ENCODE measurements at places on chromosomes 6 and 20.
A peak's percentile ranks its signal among the peaks of the same experiment; 100 is the strongest.

- no peak for DNase-seq
These were observed 85.3 kb downstream of the MAP7 start for GRCh38 chr6:136464874-136465273.

GRCh38 chr6:170417881-170418280, 111.3 kb downstream of the FAM120B start:
- no peak for DNase-seq

DNA sequence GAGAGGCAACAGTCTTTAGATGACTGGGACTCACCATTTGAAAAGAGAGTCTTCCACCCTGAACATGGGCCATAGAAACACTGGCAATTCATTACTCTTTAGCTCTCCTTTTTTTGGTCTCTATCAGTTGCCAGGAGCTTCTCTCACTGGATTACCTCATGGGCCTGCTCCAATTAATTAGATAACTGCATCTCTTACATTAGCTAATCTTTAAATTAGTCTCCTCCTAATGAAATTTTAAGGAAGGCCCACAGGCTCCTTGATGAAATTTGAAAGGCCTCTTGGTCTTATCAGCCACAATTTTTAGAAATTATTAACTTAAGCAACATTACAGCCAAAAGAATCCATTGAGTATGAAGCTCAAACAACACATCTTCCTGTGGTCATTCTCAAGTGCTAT, 184.4 kb downstream of the UNC5CL start:
- DNase-seq, result no peak

DNA sequence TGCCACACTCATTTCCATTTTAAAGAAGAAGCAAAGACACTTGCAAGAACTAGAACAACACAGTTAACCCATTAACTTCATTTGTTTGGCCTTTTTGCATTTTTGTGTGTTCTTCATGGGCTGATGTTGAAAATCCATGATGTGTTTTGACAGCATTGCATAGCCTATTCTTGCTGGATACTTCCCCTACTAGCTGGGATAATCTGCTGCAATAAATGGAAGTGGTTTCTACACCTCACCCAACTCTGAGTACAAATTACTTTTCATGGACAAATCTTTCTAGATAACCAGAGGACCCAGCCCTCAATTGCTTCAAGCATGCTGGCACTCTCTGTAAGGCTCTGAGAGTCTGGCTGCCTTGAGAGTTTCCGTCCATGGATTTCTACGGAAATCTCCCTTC, 26.5 kb downstream of the CST9L start:
- no peak for DNase-seq

DNA sequence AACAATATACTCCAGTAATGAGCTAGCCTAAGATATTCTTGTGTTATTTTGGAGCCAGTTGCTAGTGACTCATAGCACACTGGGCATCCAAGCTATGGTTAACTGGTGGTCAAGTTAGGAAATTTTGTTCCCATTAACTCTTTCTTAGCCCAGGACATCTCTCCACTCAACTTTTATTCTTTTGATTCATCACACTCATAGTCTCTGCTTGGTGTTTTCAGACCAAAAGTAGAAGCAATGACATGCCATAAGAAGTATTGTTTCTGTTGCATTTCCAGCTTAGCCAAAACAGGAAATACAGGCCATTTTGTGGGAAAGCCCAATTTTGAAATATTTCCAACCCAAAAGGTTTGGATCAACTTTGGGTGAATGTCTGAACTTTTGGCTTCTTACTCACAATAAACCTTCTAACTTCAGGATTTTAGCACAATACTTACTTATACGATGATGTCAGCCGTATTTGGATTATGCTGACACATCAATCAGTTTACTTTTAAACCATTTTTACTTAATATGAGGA, 31.6 kb upstream of the CCN2 start:
- peak; percentile 78 for DNase-seq

- peak; percentile 49 for DNase-seq
These were observed 17.4 kb downstream of the MYLK4 start for GRCh38 chr6:2733324-2733723.

GRCh38 chr20:15772826-15773225, 800.4 kb downstream of the KIF16B start:
- DNase-seq, result no peak

DNA sequence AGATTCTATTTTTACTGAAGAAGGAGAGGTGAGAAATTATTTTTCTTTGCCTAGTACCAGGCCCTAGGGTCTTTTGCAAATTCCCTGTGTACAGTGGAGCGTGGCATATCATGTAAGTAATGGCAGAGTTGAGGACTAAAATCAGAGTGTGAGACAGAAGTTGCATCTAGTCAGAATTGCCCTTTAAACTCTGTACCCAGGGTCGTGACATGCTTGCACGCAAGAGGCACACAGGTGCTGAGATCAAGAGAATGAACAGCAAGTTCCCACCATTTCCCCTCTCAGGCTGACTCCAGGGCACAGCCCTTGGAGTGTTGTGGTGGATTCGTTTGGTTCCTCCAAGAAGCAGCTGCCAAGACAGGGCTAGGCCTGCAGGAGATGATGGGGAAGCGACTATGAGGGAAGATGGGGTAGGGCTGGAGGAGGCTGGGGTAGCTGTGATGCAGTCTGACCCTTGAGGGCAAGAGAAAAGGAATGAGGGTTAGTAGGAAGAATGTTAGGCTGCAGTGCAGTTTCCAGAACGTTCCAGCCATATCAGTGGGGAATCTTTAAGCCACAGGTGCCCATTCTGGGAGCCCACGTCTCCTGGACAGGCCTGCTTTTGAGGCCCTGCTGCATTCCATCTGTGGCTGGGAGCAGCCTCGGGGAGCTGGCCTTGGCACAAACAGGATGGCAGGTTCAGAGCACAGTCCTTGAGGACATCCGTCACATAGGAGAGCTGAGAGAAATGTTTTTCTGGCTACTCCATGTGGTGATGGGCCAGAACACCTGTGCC, 6.9 kb downstream of the NELFCD start:
- DNase-seq, result no peak

DNA sequence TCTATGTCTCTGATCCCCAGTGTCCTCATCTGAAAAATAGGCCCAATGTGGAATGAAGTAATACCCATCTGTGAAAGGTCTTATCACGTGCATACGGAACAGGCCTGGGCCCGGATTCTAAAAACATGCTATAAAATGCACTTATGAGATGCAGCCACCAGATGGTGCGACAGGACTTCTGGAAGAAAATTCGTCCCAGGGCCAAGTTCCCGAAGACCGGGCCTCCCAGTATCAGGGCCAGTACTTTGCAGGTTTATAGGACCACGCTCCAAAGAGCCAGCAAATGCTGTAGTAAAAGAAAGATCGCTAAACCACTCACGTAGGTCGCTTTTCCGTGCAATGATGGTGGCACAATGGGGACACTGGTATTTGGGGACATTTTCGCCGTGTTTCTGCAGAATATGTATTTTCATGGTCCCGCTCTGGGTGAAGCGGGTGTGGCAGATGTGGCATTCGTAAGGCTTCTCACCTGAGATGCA, 10.6 kb downstream of the CTCFL start:
- DNase-seq, result peak; percentile 81

DNA sequence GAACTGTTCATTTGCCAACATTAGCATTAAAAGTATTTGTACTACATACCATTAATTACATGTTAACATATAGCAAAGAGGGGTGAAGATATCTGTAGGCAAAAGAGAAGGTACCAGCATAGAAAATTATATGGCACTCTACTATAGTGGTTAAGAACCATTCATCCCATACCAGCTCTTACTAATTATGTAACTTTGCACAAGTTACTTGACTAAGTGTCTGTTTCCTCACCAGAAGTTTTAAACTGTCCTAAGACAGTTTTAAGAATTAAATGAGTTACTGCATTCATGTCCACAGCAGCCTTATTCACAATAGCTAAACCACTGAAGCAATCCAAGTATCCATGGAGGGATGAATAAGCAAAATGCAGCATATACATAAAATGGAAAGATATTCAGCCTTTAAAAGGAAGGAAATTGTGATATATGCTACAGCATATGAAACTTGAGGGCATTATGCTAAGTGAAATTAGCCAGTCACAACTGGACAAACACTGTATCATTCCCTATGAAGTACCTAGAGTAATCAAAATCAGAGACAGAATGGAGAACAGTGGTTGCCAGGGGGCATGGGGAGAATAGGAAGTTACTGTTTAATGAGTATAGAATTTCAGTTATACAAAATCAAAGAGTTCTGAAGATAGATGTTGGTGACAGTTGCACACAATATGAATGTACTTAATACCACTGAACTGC, 98.9 kb downstream of the RNGTT start:
- DNase-seq, result no peak

GRCh38 chr20:52290569-52290968, 99.0 kb upstream of the ZFP64 start:
- DNase-seq, result no peak

GRCh38 chr6:28710466-28711191, 184.9 kb downstream of the GPX5 start:
- DNase-seq, result peak; percentile 90

- DNase-seq, result no peak
These were observed 23.5 kb downstream of the TBC1D20 start for GRCh38 chr20:438571-439469.

GRCh38 chr6:40802481-40802880, 215.3 kb upstream of the LRFN2 start:
- no peak for DNase-seq

GRCh38 chr6:32775071-32775470, 11.7 kb upstream of the HLA-DQB2 start:
- no peak for DNase-seq

DNA sequence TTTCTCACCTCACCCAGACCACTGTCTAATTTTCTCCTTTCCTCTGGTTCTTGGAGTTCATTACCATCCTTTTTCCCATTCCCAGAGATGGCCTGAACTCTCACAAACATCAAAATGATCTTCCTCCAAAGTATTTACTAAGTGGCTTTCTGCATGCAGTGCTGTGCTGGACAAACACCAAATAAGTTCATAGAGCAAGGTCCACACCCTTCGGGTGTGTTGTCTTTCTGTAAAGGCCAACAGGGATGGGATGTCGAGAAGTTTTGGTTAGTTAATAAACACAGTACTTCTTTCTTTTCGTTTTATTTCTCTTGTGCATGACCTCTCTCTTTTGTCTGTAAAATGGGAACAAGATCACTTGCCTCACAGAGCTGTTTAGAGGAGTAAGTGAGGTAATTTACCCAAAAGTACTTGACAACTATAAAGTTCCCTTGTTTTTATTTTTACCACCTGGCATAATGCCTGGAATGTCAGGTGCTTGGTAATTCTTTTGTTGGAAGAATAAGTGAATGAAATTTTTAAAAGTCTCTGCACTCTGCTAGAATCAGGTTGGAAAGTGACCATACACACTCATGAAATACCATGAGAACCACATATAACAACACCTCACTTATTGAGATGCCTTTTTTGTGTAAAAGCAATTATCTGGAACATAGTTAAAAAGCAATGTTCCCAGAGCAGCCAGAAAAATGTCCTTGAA, 22.8 kb upstream of the CCN6 start:
- no peak for DNase-seq

- no peak for DNase-seq
These were observed 64.2 kb upstream of the MAP3K4 start for GRCh38 chr6:160927416-160927815.

GRCh38 chr20:58636983-58637421, 14.1 kb upstream of the STX16 start:
- DNase-seq, result no peak

GRCh38 chr6:168844821-168845609, 404.0 kb downstream of the SMOC2 start:
- no peak for DNase-seq

DNA sequence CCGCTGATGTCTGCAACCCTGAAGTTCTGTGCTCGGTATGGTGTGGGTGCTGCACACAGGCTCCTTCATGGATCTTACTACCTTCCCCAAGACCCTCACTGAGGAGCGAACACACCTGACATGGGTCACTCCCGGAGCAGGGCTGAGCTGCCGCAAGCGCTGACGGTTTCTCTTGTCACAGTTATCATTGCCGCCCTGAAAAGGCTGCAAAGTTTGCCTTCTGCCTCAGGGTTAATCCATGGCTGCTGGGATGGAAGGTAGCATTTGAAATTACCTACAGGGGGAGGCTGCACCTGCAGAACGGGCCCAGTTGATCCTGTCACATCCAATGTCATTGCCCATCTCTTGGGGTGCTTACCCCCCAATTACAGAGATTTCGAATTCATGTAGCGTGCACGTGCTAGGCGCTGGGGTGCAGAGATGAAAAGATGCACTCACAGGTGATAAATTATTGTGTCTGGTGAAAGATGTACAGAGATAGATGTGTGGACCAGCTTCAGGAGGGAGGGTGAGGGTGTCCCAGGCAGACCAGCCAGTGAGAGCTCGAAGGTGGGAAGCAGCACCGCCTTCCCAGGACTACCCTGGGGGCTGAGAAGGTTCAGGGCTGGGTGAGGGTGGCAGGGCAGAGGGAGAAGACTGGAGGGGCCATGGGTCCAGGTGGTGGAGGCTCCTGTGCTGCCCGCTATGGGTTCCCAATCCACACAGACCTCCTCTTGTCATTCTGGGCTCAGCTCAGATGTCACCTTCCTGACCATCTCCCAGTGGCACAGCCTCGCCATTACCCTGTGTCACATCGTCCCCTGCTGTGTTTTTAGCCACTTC, 120.1 kb downstream of the SYCP2 start:
- DNase-seq, result no peak

- DNase-seq, result peak; percentile 17
These were observed 121.1 kb downstream of the PLEKHG1 start for GRCh38 chr6:150720774-150721233.

- DNase-seq, result peak; percentile 49
These were observed 230.8 kb downstream of the EYA2 start for GRCh38 chr20:47125508-47125757.

DNA sequence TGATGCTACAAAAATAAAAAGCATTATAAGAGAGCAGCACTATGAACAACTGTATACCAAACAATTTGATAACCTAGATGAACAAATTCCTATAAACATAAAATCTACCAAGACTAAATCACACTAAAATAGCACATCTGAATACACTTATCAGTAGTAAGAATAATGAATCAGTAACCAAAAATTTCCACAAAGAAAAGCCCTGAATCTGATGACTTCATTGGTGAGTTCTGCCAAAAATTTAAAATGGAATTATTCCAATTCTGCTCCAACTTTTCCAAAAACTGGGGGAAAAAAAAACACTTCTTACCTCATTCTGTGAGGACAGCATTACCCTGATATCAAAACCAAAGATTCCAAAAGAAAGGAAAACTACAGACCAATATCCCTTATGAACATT, 206.2 kb downstream of the WDR27 start:
- peak; percentile 49 for DNase-seq

- DNase-seq, result no peak
These were observed 514.8 kb upstream of the IMPG1 start for GRCh38 chr6:76587271-76587670.

- DNase-seq, result peak; percentile 10
These were observed 85.8 kb downstream of the BCAS1 start for GRCh38 chr20:53984356-53985149.

GRCh38 chr6:132446141-132446854, 45.0 kb upstream of the MOXD1 start:
- no peak for DNase-seq

DNA sequence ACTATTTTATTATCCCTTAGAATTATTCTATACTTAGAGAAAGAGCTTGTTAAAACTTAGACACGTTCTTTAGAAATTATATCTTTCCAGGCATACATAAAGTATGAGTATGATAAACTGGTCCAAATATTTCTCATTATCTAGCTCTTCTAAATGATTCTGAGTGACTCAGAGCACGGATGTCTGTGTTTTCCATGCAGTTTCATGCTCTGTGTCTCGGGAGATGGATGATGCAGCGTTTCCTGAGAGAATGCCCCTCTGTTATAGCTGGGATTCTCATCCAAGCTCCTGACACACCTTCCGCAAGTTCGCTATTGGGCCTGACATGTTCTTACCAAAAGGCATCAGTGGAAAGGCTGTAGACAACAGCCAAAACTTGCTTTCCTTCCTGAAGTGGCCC, 19.3 kb downstream of the SIRT5 start:
- DNase-seq, result peak; percentile 70

Data from cardiac fibroblast (primary cell).